ENCODE measurements at places on chromosomes 16 and 17. TPM values are rescaled to one million over a fixed set of nuclear protein-coding genes. Genes with fewer than 3 reads are reported as not detected.

Gene KCNG4
- not detected for total RNA-seq

Gene SPN
- total RNA-seq: 144 TPM

Gene GLIS2
- 0.13 TPM for total RNA-seq

Gene SDR42E1
- total RNA-seq: 11.9 TPM

Gene SOX9
- total RNA-seq: not detected

Gene LLGL2
- total RNA-seq: 17.8 TPM

Gene TMUB2
- total RNA-seq: 20.8 TPM

Gene ERBB2
- total RNA-seq: 3.6 TPM

Gene CYGB
- not detected for total RNA-seq

Gene SEPTIN1
- total RNA-seq: 187 TPM

Gene RHBDL1
- 0.33 TPM for total RNA-seq

Gene TSNAXIP1
- 1.2 TPM for total RNA-seq

Gene CFAP97D1
- not detected for total RNA-seq

Gene CD300H
- total RNA-seq: not detected

Gene TLCD3A
- total RNA-seq: 12.1 TPM

Gene NOD2
- 1.8 TPM for total RNA-seq

Gene NOMO2
- 85.8 TPM for total RNA-seq

Gene VMO1
- not detected for total RNA-seq

Gene MED31
- total RNA-seq: 24.8 TPM

Gene SMARCE1
- 101 TPM for total RNA-seq

Gene ADAP2
- total RNA-seq: 1.7 TPM

Gene SPIRE2
- 1.4 TPM for total RNA-seq

Gene TIGD7
- total RNA-seq: 5.2 TPM

Gene TXNL4B
- 37.9 TPM for total RNA-seq

Gene ZNF286A
- 27.6 TPM for total RNA-seq
